ENCODE measurements at places on chromosomes 3 and 15.

DNA sequence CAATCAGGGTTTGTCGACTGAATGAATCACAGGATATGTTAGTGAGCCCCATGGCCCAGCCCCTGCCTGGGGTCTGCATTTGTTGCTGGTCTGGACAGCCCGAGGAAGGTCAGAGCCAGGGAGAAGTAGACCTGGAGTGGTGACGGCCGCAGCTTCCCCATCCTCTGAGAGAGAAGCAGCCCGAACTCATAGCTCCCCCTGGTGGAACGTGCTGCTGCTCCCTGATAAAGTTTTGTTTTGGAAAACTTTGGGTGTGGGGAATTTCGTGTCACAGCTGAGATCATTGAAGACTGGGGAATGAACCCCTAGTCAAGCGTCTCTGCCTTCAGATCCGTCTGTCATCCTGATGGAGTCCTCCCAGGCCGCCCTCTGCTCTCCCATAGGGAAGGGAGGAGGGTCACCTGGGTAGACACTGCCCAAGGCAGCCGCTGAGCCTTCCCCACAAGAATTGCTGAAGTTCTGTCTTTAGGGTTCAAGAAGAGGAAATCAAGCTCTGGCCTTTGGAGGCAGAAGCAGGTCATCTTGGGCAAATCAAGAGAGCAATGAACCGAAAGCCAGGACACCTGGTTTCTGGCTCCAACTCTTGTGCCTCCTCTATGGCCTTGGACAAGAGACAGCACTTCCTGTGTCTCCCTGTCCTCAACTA is 60.5 kb downstream of the GLDN start:
- peak; percentile 69 for DNase-seq

DNA sequence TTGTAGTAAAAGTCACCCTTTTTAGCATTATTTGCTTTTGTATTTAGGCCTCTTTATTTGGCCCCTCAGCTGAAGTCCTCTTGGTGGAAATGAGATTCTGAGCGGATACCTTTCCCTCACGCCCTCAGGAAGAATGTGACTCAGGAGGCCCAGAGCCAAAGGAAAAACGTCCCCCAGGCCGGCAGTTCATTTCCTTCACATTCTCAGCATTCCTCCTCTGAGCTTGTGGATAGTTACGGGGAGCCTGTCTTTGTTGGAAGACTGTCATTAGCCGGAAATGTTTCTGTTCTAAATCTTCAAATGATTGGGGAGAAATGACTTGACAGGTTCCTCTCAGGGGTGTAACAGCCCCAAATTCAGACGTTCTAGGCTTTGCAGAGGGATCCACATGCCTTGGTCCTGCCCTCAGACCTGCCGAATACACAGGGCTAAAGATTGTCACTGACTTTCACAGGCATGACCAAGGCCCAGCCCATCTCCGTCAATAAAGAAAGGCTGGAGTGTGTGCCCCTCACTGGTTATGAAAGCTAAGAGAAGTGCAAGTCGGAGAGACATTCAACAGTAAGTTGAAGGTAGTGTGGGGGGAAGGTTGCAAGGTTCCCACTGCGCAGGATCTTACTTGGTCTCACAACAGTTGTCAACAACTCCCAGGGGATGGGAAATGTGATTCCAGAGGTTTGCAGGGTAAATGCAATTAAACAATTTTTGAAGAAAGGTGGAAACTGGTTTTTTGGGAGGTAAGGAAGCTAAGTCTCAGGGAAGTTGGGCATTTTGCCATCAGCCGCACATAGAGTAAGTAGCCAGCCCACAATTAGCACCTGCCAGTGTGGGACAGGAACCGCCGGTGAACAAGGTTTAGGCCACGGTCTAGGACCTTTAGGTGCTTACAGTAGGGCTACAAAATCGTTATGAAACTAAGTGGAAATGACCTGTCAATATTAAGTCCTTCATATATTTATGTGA is 39.7 kb upstream of the MYZAP start:
- DNase-seq, result no peak

GRCh38 chr15:36400936-36401585 is 178.4 kb upstream of the CDIN1 start:
- DNase-seq, result no peak

DNA sequence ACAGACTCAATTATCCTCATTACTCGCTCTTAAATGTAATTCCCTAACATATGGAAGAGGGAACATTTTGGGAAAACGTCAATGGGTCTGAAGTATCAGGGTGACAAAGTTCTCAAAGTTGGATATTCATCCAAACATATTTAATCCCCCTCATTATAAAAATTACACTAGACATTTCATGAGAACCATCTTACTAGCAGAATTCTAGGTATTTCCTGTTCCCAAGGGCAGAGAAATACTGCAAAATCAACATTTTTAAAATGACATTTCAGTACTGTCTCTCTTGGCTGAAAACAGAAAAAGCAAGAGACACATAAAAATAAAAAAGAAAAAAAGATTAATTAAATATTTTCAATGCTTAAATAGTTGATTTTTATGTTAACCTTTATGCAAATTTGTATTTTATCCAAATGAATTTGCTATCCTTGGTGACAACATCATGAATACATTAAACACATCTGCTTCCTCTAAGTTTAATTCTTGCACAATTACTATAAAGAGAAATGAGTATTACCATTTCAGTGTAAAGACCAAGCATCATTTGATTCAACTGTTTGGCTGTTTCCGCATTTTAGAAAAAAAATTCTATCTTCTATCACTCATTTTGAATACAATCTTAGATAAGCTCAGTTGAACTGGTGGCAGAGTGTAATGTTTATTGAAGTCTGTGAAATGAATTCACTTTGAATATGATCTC is 114.8 kb upstream of the COL8A1 start:
- DNase-seq, result peak; percentile 54

GRCh38 chr3:175198991-175199783 is 340.1 kb downstream of the NAALADL2 start:
- DNase-seq, result no peak

GRCh38 chr3:42753757-42754156 is 19.3 kb downstream of the CCDC13 start:
- no peak for DNase-seq

DNA sequence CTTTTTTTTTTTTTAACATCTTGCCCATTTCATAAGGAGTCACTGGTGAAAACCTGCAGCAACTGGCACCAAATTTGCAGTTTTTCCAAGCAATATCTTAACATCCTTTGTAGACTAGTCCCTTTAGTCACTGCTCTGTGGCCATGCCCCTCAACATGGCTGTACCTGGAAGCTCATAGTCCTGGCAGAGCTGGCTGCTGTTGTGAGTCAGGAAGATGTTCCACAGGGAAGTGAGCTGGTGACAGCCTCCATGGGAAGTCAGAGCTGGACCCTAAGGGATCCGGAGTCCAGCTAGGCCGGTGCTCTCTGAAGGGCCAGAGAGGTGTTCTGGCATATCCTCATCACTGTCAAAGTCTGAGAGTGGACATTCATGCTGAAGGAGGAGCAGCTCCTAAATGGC is 99.3 kb upstream of the ZBED2 start:
- DNase-seq, result no peak

GRCh38 chr3:191797271-191797670 is 336.3 kb downstream of the PYDC2 start:
- no peak for DNase-seq

GRCh38 chr3:116233711-116234357 is 211.5 kb downstream of the LSAMP start:
- no peak for DNase-seq

GRCh38 chr3:168973897-168974296 is 689.6 kb downstream of the MECOM start:
- no peak for DNase-seq

DNA sequence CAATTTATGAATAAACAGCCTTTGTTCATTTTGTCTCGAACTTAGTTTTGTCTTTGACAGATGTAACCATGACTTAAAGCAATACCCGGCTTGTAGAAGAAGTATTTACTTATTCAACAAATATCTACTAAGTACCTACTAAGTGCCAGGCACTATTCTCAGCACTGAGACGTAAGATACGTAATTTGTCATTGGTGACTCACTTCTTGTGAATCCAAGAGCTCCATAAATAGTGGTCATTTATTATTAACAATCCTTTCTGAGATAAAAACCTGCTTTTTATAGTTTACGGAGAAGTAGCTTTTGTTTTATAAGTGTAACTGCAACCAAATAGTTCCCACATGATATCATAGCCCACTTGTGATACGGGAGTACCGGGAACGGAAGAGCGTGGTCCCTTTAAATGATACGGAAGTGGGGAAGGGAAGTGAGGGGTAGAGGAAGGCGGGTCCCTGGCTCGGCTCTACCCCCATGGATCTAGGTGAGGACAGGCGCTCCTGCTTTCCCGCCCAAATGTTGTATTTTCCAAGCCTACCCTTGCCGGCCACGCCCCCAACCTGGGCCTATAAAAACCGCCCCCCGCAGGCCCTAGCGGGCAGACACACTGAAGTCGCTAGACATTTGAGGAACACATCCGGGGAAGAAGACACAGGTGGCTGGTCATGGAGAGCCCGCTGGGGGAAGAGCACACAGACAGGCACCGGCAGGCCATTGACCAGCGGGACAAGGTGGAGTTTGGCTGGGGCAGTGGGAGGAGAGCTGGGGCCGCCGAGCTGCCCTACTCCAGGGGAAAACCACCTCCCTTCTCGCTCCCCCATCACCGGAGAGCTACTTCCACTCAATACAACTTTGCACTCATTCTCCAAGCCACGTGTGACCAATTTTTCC is at the start of gene SAMMSON:
TSS of gene SAMMSON (plus strand) at position 594 of the 888 bp plus-strand sequence.
- DNase-seq, result no peak

GRCh38 chr3:54985856-54986255 is 58.0 kb upstream of the LRTM1 start:
- peak; percentile 32 for DNase-seq

- peak; percentile 33 for DNase-seq
These were observed 153.8 kb downstream of the ADAM10 start for GRCh38 chr15:58595516-58596263.

DNA sequence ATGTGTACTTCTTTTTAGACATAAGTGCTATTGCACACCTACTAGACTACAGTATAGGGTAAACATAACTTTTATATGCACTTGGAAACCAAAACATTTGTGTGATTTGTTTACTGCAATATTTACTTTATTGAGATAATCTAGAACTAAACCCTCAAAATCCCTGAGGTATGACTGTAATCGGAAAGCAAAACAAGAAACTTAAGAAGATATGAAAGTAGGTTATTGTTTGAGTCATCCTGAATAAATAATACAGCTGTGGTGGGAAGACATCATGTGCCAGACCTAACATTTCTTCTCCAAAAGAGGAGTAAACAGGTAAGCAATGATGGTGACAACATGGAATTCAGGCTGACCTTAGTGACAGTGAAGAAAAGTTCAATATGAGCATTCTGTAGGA is 765.5 kb downstream of the OTOL1 start:
- DNase-seq, result no peak

GRCh38 chr3:73100741-73101559 is 39.5 kb downstream of the EBLN2 start:
- DNase-seq, result peak; percentile 76

- DNase-seq, result no peak
These were observed 1.7 kb downstream of the PLA2G4D start for GRCh38 chr15:42092398-42093318.

DNA sequence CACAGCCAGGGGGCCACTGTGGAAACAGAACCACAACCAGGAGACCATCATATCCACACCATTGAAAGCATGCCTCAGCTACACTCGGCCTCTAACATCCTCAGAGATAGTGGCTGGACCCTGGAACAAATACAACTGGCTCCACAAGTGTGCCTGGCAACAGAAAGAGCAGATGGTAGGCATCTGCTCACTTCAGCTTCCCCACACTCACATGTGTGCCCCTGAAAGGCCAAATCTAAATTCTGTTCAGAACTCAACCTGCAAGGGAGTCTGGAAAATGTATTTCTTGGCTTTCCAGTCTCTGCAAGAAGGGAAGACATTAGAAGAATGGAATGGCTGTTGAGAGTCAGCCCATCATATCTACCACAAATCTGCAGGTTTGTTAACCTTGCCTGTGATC is 54.7 kb upstream of the CTNNB1 start:
- no peak for DNase-seq

DNA sequence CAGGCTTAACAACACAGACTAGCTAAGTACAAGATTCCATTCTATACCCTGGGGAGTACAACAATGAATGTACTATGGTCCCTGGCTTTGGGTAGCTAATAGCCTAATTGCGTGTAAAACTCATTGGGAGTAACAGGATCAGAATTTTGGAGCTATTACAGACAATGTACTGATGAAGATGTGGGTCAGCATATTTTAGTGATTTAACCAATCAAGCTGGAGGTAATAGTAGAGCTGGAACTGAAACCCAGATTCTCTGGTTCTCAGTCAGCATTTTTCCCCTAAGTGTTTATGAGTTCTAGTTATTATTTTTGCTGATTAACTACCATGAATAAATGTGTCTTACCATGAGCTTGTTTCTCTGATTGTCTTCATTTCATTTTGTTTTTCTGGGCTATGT is 578.7 kb downstream of the NLGN1 start:
- no peak for DNase-seq

GRCh38 chr3:177640319-177640965 is 443.2 kb upstream of the TBL1XR1 start:
- no peak for DNase-seq

GRCh38 chr3:71163198-71163918 is 420.2 kb downstream of the FOXP1 start:
- no peak for DNase-seq

DNA sequence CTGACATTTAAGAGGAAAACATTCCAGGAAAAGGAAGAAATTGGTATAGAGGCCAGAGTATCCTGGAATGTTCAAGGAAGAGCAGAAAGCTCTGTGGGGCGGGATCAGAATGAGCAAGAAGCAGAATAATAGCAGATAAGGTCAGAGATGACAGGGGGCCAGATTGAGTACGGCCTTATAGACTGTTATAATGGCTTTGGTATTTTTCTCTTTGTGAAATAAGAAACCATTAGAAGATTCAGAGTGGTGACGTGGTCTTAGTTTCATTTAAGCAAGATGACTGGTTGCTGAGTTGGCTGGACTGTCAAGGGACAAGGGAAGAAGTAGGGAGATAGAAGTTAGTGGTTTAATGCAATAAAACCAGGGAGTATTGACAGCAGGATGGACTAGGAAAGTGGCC is 218.3 kb upstream of the SOX2 start:
- no peak for DNase-seq

DNA sequence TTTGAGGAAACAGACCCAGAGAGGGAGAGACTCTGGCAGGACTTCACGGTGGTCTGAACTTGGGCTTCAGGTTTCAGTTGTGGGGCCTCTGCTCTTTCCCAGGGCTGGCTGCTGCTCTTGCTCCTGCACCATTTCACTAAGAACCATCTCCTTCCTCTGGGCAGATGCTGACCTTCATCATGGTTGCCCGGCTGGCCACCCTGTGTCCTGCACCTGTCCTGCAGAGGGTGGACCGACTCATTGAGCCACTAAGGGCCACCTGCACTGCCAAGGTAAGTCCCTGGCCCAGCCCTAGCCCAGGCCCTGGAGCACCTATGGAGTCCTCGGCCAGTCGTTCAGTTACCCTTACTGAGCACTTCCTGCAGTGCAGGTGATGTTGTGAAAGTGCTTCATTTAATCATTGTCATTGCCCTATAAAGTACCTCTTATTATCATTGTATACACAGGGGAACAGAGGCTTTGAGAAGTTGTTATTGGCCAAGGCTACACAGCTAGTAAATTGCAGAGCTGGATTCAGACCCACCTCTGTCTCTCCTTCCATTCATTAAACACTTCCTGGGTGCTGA is 10.0 kb downstream of the RPL32 start:
- DNase-seq, result no peak

- peak; percentile 58 for DNase-seq
These were observed 92.9 kb downstream of the MCTP2 start for GRCh38 chr15:94324117-94324826.

GRCh38 chr3:133191818-133192217 is 153.6 kb downstream of the TMEM108 start:
- DNase-seq, result no peak
